ENCODE measurements at places on chromosomes 12 and 14. TPM values are rescaled to one million over a fixed set of nuclear protein-coding genes. Genes with fewer than 3 reads are reported as not detected.

MUCL1 gene
- not detected for total RNA-seq

CPSF2 gene
- 61.9 TPM for total RNA-seq

SYNE3 gene
- total RNA-seq = 24.9 TPM

ACOT6 gene
- not detected for total RNA-seq

HCAR2 gene
- 0.12 TPM for total RNA-seq

PLCZ1 gene
- not detected for total RNA-seq

SALL2 gene
- total RNA-seq = 20.0 TPM

ORAI1 gene
- total RNA-seq = 15.2 TPM

BICDL1 gene
- total RNA-seq = 2.9 TPM

DPF3 gene
- total RNA-seq = 34.4 TPM

RHOJ gene
- 17.2 TPM for total RNA-seq

HNRNPC gene
- total RNA-seq = 427 TPM

GRCh38 chr14:73824536-73824935, 27.1 kb upstream of the PTGR2 start:
- DNase-seq = no peak

- no peak for DNase-seq
These were observed 51.8 kb downstream of the MOK start for GRCh38 chr14:102252834-102253801.

DNA sequence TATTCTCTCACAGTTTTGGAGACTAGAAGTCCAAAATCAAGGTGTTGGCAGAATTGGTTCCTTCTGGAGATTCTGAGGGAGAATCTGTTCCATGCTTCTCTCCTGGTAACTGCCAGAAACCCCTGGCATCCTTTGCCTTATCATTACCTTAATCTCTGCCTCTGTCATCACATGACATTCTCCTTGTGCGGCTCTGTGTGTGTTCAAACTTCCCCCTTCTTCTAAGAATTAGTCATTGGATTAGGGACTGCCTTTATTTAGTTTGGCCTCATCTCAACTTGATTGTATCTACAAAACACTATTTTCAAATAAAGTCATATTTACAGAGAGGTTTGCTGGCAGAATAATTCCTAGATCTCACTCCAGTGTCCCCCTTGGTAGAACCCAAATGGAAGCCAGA, 68.9 kb downstream of the ZNF641 start:
- no peak for DNase-seq

DNA sequence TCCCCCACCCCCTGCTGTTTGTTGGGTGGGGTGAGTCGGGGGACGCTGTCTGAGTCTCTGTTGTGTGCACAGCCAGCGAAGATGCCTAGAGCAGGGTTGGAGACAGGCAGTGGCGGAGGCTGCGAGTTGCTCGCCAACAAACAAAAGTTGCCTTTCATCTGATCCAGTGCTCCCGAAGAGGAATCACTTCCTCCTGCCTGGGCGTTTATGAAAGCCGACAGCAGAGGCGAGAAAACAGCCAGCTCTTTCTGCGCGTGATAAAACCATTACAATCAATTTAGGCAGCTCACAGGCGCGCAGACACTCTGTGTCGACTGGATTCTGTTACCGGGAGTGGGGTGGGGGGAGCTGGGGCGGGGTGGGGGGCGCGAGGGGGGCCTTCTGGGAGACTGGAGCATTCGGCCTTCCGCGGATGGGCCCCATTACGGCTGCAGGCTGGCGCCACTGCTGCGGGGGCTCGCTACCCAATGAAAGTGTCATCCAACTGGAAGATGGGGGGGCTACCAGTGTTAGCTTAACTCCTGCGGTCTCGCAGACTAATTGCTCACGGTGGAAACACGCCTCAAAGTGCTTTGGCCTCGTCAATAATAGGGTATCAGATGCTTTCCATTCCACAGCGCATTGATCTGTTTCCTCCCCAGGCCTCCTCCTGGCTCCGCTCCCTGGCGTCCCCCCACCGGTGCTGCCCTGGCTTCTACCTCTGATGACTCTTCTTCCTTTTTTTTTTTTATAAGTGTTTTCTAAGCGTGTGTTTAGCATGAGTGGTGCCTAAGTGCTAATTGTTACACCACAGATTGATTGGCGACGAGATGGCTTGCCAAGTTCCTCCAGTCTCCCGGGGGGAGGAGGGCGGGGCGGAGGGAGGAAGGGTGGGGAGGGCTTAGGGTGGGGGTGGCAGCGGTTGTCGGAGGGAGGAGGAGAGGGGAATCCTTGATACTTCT, 678.4 kb downstream of the MED13L start:
- peak; percentile 10 for DNase-seq

DNA sequence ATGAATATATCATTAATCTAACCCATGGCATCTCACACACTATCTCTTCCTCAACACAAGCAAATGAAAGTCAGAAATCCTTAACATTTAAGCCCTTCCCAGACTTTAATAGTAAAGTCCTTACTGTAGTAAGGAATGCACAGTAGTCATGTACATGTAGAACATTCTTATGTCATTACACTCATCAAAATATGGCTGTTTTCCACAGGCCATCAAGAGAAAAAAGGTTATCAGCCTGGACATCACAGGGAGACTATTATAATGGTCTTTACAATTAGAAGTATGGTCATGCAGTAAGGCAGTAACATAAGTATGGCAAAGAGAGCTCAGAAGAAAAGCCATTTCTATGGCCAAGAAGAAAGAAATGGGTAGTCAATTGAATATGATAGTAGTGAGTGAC, 121.2 kb downstream of the SLC6A15 start:
- DNase-seq = no peak

- DNase-seq = peak; percentile 65
These were observed 5.5 kb upstream of the HOXC9 start for GRCh38 chr12:53994264-53995001.

GRCh38 chr12:94074216-94074979, 74.0 kb upstream of the PLXNC1 start:
- peak; percentile 32 for DNase-seq

GRCh38 chr14:38583471-38583870, 327.6 kb upstream of the CLEC14A start:
- DNase-seq = no peak

DNA sequence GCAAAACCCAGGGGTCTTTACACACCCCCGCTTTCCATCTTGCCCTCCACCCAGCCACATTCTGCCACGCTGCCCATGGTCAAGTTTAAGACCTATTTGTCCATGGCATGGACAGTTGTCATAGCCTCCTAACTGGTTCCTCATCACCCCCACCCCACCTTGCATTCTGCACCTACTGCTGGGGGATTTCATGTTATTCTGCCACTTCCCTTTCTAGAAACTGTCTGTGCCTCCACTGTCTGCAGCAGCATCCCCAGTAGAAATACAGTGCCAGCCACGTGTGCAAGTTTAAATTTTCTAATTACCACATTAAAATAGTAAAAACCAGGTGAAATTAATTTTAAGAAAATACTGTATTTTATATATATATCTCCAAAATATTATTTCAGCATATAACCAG, 63.2 kb downstream of the WDR20 start:
- DNase-seq = no peak

- no peak for DNase-seq
These were observed 152.6 kb downstream of the AKAP6 start for GRCh38 chr14:32481707-32482106.

- no peak for DNase-seq
These were observed 435 bp downstream of the FOXM1 start for GRCh38 chr12:2876431-2877046.

GRCh38 chr12:93360688-93361087, 17.0 kb upstream of the NUDT4 start:
- no peak for DNase-seq

DNA sequence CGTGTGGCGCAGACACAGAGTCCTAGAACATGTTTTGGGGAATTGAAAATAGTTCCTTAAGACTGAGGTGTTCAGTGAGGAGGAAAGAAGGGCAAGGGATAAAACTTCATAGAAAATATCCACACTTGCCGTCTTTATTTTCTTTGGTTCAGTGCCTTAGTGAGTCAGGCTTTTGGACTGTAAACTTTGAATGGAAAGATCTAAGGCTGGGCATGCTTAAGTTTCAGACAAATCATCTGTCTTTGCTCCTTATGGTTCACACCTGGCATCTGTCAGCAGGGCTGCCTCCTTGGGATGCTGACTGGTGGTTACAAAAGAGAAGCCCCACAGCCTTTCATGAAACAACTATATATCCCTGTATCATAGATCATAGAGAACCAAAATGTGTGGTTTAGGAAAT, 136.3 kb upstream of the PRICKLE1 start:
- no peak for DNase-seq

DNA sequence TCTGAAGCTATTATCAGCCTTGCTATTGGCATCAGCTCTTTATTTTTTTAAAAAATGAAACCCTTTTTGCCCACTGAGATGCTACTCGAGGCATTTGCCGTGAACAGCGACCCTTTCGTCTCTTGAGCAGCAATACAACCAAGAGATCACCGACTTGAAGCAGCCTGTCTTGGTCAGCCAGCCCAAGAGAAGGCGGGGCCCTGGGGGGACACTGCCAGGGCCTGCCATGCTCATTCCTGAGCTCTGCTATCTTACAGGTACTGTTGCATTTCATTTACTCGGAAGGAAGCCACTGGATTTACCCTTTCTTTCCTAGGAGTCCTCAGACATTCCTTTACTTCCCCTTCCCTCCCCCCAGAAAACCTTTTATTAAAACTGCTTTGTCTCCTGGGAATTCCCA, 16.7 kb downstream of the PIWIL1 start:
- DNase-seq = no peak

DNA sequence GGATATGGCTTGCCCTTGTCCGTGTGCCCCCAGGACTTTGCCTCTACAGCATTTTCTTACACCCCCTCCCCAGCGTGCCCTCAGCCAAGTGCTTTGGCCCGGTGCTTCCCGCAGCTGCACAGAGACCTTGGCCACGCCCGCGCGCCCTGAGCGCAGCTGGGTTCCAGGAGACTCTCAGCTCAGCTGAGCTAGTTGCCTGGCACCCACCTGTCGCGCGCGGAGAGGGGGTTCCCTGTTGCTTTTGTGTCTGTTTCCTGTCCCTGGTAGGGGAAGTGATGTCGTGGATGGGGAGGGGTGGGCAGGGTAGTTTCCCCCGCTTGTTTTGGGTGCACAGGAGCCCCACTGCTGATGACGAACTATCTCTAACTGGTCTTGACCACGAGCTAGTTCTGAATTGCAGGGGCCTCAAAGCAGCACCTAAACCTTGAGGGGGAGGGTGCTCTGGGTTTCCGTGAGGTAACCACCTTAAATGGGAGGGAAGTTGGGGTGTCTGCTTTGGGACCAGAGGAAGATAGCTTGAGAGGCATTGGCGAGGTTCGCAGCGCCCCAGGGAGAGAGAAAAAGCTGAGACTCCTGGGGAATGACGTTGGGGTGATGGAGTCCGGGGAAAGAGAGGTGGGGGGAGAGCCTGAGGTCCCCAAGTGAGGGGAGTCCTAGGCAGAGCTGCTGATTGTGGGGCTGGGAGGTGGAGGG, 1.5 kb downstream of the DIO3 start:
- no peak for DNase-seq

DNA sequence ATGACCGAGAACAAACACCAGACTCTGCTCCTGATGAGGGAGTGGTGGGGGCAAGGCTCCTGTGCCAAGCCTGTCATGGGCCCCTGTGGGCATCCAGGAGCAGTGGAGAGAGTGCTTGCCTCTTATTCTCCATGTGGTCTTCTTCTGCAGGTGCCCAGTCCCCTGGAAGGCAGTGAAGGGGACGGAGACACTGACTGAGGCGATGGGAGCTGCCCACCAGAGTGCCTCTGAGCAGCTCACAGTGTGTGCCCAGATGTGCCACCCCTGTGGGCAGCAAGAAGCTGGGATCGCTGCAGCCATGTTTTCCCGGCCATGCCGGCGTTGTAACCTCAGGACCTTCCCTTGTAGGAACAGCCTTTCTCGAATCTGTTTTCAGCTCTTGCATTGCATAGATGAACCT, 6.4 kb upstream of the EP400 start:
- DNase-seq = peak; percentile 15

DNA sequence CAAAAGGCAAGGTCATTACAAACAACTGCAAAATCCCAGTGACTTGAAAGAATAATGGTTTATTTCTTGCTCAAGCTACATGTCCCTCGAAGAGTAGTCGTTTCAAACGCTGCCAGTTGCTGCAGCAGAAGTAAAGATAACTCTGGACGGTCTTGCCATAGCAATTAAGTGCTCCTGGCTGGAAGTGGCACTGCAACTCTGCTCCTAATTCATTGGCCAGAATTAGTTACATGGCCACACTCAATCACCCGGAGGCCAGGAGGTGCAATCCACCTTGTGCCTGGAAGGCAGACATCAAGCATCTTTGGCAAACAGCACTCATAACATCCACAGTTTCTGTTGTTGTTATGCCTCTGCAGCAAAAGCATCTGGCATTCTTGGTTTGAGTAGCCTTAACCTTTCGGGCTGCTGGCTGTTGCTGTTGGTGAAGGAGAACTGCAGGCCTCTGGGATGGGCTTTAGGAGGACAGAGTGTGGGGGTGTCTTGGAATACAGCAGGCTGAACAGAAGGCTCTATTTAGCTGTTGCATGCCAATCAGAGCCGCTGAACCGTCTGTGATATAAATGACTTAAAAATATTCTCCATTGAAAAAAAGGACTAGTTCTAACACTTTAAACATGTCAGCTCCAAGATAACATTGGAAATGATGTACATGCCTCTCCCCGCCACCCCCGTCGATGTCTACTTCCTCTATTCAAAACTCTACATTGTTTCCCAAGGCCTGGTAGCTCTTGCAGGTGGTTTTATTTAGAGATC, 123.5 kb upstream of the DYRK2 start:
- no peak for DNase-seq

DNA sequence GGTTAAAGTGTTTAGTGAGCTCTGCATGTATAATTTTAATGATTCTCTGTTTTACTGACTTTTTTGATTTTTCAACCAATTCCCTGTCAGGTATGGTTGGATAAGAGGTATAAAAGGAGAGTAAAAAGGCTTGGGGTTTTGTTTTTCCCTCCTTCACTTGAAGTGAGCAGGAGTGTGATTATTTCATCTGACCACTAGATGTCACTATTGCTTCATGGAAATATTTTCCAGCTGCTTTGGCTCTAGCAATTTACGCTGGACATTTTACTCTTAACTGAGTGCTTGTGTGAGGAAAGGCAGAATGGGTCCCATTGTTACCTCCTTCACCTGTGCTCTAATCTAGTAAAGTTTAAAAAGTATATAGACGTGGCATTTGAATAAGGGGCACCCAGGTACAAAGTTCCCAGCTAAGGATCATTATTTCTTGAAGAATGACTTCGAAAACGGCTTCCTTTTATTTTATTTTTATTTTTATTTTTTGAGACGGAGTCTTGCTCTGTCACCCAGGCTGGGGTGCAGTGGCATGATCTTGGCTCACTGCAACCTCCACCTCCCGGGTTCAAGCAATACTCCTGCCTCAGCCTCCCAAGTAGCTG, 66.5 kb downstream of the TBC1D30 start:
- DNase-seq = no peak

- DNase-seq = no peak
These were observed 70.6 kb upstream of the SYT1 start for GRCh38 chr12:78793982-78794381.

Data from ovary (tissue), 10 donors.